ENCODE measurements at places on chromosomes 16 and 17.

GRCh38 chr17:79465011-79465680 lies 145.7 kb downstream of the RBFOX3 start:
- DNase-seq: no peak

DNA sequence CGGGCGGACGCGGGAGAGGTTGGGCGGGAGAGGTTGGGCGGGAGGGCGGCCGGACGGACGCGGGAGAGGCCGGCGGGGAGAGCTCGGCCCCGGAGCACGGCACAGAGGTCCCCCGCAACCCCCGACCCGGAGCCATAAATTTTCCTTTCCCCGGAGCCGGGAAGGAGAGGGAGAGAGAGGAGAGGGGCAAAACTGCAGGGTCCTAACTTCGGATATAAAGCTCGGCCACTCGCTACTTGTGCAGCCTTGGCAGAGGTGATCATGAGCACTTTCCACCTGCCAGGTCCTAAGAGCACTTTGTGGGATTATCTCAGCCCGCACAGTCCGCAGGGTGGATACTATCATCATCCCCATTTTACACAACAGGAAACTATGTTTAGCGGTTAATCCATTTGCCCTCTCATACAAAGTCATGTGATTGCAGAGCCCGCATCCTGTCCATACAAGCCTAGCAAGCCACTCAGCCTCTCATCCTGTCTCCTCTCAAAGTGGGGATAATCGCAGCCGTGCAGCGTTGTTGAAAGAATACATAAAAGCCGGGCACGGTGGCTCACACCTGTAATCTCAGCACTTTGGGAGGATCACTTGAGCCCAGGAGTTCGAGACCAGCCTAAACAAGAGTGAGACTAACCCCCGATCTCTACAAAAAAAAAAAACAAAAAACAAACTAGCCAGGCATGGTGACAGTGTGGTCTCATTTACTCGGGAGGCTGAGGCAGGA lies 780 bp upstream of the DCAKD start:
- peak; percentile 20 for DNase-seq

GRCh38 chr16:86294535-86295196 lies 215.7 kb upstream of the FOXF1 start:
- DNase-seq: no peak

DNA sequence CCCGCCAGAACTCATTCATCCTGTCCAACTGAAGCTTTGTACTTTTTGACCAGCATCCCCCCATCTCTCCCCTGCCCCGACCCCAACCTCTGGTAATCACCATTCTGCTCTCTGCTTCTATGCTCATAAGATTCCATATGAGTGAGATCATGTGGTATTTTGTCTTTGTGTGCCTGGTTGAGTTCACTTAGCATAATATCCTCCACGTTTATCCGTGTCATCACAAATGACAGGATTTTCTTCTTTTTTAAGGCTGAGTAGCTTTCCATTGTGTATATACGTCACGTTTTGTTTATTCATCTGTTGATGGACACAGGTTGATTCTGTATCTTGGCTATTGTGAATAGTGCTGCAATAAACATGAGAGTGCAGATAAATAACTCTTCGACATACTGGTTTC lies 278.9 kb downstream of the SNX29 start:
- DNase-seq: no peak

DNA sequence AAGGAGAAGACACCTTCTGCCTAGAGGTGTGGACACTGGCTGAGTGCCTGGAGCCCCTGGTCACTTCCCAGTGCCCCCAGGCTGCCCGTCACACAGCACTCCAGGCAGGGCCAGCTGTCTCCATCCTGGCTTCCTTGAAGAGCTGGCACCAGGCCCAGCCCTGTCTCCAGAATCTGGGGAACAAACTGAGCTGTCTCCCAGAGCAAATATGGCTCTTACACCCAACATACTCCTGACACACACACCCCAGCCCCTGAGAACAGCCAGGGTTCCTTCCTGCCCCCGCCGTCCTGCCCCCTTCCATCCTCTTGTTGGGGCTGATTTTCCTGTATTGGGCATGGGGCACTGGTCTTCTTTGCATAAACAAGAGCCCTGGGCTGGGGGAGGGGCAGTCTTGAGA lies 9.1 kb downstream of the NHERF1 start:
- no peak for DNase-seq

GRCh38 chr16:30472328-30472942 lies at the start of gene ITGAL:
Gene ITGAL (plus strand): TSS chr16:30472742. CDS start chr16:30472838, 96 bp downstream.
- peak; percentile 89 for DNase-seq

DNA sequence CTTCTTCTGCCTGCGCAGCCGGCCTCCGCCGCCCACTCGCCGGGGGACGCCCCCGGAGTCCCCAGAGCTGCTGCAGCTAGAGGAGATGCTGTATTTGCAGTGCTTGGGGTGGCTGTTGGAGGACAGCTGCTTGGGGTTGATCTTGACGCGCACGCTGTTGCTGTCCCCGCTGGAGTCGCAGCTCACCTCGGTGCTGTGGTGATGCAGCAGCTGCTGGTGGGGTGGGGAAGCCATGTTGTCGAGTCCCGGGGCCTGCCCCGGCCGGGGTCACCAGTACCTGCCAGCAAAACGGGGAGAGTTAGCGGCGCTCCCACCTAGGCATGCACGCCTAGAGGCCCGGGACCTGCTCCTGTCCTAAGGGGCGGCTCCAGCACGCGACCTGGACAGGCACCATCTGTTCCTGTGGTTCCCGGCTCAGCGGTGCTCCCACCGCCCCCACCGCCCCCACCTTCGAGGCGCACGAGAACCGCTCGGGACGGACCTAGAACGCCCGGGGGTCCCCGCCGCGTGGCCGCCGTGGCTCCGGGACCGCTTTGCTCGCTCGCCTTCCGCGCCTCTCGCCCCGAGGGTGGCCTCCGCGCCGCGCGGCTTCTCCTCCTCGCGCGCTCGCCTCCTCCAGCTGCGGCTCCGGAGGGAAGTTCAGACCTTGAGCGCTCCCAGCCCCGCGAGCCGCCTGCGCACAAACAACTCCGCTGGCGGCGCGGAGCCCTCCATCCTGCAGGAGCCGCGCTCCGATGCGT lies 863 bp downstream of the ADCY9 start:
- no peak for DNase-seq

DNA sequence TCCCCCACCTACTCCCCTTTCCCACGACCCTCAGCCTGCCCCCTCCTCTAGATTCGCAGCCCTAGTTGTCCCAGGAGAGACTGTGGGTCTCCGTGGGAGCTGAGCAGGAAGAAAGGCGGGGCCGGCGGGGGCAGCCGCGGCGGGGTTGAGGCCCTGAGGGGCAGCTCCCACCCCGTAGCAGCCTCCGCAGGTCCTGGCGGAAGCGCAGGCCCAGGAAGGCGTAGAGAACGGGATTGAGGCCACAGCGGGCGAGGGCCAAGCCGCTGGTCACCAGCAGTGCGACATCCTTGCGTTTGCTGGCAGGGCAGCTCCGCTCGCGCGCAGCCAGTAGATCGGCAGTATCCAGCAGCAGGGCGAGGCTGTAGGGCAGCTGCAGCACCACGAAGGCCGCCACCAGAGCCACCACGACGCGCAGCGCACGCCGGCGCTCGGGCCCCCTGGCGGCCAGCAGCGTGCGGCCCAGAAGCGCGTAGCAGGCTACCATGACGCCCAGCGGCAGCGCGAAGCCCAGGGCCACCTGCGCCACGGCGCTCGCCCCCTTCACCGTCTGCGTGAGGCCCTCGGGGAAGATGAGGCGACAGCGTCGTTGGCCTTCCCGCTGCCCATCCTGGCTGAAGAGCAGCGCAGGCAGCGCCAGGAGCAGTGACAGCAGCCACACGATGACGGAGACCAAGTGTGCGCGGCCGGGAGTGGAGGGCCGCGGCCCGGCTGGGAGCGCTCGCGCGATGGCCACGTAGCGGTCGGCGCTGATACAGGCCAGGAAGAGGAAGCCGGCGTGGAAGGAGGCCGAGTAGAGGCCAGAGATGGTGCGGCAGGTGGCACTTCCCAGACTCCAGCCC lies 1.9 kb downstream of the CCR10 start:
- no peak for DNase-seq

DNA sequence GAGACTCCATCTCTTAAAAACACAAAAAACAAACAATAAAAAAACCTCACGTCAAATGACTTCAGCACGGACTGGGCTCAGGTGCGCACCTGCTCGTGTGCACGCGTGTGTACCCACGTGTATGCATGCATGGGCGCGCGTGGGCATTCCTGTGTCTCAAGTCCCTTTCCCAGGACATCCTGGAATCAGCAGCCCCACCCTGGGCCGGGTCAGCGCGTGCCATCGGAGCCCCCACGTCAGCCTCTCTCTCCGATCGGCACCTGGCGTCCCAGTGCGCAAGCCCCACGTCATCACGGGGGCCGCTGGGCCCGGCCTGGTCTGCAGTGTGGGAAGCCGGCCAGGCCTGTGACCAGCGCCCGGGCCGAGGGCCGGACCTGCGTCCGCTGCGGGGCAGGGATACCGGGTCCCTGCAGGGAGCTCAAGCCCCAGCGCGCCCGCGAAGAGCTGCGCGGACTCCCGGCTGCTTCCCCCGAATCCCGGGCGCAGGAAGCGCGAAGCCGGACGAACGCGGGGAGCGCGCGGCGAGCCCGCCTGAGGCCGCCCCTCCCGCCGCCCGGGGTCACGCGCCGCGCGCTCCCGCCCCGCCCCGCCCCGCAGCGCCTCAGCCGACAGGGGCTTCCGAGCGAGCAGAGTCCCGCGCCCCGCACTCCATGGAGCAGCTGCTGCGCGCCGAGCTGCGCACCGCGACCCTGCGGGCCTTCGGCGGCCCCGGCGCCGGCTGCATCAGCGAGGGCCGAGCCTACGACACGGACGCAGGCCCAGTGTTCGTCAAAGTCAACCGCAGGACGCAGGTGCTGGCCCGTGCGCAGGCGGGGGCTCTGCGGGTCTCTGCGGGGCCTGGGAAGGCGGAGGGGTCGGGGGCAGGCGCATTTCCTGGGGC lies at the start of gene FN3K:
TSS of gene FN3K (plus strand) at position 629 of the 880 bp plus-strand sequence. CDS start at position 651, 22 bp downstream.
- DNase-seq: no peak

DNA sequence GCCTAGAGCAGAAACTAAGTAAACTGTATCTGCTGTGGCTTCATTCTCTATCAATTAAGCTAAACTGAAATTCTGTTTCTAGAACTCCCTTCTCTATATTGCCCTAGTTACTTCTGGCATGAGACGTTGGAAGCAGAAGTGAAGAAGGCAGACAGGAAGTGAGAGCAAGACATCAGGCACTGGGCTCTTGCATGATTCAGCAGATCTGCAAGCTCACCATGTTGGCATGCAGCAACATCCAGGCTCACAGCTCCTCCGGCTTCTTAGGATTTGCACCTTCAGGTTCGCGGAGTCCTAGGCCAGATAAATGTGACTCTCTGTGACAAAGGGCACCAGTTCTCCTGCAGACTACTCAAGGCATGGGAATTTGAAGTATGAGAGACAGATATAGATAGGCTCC lies 148.3 kb downstream of the CDH8 start:
- DNase-seq: no peak

GRCh38 chr16:4972938-4973587 lies 14.9 kb downstream of the SEC14L5 start:
- peak; percentile 61 for DNase-seq

- DNase-seq: no peak
These were observed 1.9 kb downstream of the CDH11 start for GRCh38 chr16:65119901-65120401.

DNA sequence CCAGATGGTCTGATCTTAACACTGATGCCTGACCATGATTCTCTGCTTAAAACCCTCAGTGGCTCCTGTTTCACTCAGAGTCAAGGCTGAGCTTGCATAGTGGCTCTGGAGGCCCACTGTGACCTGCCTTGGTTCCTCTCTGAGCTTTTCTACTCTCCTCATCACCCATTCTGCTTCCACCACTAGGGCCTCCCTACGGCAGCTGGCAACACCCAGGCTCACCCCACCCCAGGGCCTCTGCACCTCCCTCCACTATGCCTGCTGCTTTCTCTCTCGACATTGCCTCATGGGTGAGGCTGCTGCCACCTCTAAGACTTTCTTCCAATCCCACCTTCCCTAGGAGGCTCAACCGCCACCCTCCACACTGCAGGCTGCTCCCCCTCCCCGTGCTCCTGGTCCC lies 127.6 kb downstream of the IRX3 start:
- no peak for DNase-seq

- DNase-seq: no peak
These were observed 1.7 kb upstream of the MYL4 start for GRCh38 chr17:47207143-47208067.
